Kidney glomerular epithelial cell (primary cell): ENCODE measurements at places on chromosomes 5 and 9.

DNA sequence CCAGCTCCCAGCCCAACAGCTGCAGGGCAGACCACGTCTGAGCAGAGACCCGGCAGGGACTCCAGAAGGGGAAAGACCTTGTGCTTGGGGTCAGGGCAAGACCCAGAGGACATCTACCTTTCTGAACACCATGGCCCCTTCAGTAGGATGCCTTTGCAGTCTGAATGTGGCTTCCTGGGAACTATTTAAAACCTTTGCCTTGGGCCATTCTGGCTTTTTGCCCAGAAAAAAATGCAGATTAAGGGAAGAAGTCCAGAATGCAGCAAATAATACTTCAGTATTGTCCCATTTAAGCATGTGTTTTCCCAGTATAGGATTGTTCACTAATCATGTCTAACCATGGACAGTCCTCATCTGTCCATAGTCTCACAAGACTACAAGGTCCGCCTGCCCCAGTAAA, 67.5 kb upstream of the ERCC6L2 start:
- no peak for DNase-seq

- DNase-seq = no peak
Measured at GRCh38 chr5:147782110-147783028, at the start of gene JAKMIP2. TSS of gene JAKMIP2 (minus strand) at chr5:147782728. CDS start at chr5:147671806, 110,922 bp downstream.

DNA sequence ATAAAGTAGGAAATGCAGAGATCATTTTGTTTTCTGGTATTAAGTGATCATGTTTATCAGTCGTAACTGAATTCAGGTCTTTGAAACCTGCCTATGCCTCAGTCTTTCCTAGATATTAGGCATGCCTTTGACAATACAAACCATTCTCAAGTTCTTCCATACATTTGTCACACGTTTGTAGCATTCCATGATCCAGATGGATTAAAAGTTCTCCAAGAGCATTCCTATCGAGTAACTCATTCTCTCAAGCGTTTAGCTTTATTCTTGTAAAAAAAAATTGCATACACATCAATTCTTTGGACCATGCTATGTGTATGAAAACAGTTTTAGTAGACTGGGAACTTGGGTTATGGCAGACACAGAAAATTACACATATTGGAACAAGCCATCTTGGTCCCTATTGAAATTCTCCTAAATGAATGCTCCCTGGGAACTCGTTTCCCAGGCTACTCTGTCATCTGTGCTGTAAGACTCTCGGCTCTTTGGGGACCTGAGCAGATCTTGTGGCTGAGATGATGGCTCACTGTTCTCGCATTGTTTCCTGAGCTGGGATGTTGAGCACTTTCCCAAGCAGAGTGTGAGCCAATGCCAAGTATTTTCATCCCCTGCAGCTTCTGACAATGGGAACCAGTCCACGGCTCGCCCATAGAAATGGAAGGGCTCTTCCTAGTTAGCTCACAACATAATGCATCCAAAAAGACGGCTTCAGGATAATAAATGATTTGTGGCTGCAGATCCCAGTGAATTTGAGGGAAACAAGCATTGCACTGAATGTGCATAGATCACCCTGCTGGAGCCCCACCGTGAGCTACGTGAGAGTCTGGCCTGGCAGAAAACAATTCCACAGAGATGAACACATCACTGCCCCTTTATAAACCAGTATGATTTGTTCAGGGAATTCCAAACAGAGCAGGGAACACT, 230.2 kb downstream of the IRX1 start:
- no peak for DNase-seq

- DNase-seq = no peak
Measured at GRCh38 chr9:135448663-135449100, 30.9 kb upstream of the PPP1R26 start.

- DNase-seq = no peak
Measured at GRCh38 chr9:127724012-127724411, 8.1 kb downstream of the TTC16 start.

DNA sequence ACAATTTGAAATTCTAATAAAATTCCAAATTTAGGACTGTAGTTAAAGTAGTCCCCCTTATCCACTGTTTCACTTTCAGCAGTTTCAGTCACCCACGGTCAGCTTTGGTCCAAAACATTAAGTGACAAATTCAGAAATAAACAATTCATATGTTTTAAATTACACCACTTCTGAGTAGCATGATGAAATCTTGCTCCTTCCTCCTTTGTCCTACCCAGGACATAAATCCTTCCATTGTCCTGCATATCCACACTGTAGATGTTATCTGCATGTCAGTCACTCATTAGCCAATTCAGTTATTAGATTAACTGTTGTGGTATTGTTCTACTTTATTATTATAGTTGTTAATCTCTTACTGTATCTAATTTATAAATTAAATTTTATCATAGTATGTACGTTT, 376.5 kb downstream of the SH3GL2 start:
- DNase-seq = no peak

DNA sequence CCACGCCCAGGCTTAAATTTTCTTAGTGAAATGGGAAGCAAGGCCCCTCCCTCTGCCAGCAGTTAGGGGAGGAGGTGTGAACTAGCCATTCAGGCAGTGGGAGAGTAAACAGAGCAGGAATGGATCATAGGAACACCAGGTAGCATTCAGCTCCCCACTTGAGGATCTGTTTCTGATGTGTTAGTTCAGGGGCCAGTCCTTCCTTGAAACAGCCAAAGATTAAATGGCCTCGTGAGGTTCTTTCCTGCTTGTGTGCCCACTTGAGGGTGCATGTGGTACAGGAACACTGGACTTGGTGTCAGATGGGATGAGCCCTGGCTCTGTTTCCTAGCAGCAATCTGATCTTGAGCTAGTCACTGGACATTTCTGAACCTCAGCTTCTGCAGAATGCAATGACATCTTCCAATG, 21.2 kb downstream of the FAXDC2 start:
- no peak for DNase-seq

DNA sequence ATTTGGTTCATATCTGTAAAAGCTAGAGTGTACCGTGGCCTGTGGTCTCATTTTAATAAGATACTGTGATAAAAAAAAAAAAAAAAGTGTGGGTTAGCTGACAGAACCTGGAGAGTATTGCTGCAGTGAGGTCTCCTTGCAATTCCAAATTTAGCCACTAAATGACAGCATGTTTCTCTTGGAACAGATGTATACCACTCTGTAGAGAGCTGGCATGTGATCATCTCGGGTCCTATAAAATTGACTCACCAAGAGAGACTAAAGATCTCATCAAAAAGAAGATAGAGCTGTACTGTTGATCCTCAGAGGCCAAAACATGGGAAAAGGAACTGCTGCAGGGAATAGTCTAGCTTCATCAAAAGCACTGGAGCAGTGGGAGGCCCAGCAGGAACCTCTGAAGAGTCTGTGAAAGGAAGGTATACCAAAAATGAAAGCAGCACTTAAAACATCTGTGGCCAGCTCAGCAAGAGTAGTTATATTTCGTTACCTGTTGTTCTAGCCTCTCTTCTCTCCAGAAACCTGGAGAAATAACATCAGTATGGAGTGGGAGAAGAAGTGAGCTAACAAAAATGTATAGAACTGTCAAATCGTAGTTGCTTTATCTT, 826.8 kb downstream of the EFNA5 start:
- no peak for DNase-seq

- no peak for DNase-seq
Measured at GRCh38 chr9:135136481-135136880, 49.0 kb downstream of the OLFM1 start.

GRCh38 chr9:95497772-95498171, 19.0 kb downstream of the PTCH1 start:
- DNase-seq = no peak

DNA sequence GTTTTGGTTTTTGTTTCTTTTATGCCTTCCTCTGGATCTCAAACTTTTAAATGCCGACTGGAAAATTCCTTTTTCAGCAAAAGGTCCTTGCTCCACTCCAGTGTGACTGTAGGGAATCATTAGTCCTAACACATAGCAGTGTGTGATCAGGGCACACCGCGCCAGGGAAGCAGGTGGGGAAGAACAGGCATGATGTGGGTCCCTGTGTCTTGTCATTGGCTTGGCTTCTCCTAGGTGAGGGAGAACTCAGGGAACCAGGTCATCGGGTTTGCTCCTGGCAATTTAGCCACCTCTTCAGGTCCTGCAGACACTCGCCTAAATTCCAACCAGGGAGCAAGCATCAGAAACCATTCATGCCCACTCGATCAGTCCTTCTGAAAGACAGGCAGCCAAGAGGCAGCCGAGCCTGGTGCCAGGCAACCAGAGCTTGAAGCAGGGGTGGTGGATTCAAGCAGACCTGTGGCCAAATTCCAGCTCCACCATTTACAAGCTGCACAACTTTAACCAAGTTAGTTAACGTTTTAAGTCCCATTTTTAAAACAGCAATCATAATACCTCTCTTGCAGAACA, 514.2 kb downstream of the BNC2 start:
- DNase-seq = no peak

GRCh38 chr5:135452321-135453030, at the start of gene TIFAB:
TSS of gene TIFAB (minus strand) at chr5:135452351. CDS start at chr5:135449939, 2,412 bp downstream.
- DNase-seq = no peak

DNA sequence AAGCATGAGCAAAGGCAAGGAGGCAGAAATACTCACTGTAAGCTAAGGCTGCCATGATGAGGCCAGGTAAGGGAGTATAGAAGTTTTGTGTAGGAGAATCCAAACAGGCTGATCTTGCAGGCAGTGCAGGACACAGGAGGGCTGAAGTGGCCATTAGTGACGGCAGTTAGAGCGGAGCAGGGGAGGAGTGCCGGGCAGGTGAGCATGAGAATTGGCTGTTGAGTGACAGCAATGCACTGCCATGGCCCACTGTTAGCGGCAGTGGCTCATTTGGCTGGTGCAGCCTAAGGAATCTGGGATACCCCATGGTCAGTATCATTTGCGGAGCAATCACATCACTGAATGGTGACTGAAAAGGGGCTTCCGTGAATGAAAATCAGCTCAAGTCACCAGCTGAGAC, 22.8 kb downstream of the RGS3 start:
- DNase-seq = no peak

DNA sequence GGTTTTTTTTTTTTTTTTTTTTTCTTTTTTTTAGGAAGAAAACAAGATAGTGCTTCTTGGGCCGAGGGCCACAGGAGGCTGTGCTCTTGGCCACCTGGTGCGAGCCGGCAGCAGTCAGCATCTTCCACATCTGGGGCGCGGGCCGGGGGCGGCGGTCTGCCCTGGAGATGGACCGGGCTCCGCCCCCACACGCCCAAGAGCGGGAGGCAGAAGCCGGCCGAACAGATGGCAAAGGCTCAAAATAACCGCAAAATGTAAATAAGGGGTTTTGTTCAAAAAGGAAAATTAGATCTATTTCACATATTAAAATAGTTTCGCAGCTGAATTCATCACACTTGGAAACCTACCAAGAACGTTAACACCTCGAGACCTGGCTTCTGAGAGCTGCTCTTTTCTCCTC, 51.5 kb upstream of the UBAC1 start:
- DNase-seq = no peak

GRCh38 chr5:73897893-73898292, 271.9 kb downstream of the ARHGEF28 start:
- no peak for DNase-seq

DNA sequence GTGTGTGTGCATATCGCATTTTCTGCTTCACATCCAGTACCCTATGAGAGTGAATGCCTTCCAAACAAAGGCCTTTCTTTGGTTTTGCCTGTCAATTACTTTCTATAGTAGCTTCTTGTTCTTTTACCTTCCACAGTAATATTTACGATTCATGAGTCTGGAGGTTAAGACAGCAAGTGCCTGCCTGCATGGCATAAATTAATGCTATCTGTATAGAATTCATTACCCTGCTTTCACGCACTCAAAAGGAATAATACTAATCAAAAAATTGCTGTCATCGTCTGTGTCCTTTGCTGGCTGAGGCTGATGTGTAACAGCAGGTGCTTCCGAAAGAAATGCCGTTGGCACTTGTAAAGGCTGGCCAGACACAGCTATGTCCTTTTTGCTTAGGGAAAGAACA, 1304.4 kb upstream of the CDH6 start:
- DNase-seq = no peak

GRCh38 chr5:74152625-74153254, 487.8 kb downstream of the ENC1 start:
- DNase-seq = no peak

DNA sequence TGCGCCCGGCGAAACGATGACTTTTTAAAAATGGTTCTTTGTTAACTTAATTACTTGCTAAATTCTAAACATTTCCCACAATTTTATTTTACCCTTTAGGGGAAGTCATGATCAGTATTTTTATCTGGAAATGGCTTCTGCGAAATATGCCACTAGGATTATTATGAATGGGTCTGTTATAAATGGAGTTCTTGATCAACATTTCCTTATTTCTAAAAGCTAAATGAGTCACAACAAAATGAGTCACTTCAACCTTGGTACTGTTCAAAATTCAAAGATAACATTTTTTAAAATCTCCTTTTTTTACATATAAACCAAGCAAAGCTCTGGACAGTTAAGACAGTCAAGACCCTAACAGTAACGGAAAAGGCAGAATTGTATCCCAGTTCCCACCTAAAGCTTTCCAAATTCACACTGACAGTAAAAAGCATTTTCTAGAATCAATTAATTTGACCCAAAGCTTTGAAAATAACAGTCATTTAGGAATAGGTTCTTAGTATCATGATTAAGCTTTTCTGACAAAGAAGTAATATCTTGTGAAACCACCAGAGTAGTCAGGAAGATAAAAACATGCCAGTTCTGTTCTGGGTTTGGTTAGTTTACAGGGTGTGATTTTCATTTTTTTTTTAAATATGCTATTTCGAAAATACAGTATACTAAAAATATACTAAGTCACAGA, 81.7 kb downstream of the LHFPL2 start:
- DNase-seq = no peak

DNA sequence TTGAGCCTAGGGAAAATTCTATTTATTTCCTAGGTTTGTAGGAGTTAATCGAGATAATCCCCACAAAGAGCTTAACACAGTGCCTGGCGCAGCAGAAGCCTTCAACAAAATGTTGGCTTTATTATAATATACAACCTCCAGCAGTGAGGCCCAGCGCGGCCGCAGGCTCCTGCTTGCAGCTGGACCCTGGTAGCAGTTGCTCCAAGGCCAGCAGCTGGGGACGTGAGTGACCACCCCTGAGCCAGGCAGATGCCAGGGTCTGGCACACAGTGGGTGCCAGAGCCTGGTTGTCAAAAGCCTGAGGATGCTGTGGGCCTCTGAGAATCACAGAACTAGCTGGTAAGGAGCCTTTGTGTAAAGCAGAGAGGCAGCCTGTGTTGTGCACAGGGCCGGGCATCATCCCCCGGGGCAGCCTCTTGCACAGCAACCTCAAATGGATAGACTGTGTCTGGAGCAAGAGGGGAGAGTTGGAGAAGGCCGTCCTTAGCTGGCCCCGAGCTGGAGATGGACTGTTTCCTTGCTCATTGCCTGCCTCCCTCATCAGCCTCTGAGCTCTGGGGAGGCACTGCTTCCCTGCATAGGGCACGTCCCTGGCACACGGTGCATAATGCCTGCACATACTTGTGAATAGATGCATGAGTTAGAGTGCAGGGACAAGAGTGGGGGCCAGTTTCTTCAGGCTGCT, 17.3 kb downstream of the CSF1R start:
- no peak for DNase-seq

DNA sequence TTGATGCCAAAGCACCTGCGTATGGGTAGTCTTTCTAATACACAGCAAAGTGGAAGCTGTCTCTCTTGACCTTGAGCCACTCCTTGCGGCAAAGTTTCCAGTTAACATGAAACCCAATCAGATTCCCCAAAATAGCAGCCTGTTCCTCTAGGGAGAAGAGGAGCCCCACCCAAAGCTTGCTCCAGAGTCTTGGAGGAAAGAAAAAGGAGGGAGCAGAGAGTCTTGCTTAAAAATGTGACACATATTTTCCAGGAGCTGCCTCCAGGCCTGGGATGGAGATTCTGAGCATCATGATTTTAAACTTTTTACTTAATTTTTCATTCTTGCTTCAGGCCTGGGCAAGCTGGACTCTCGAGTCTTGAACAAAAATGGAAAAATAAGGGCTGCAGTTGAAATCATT, 223.5 kb upstream of the TNC start:
- no peak for DNase-seq
